ENCODE measurements at places on chromosomes 11 and 22.

DNA sequence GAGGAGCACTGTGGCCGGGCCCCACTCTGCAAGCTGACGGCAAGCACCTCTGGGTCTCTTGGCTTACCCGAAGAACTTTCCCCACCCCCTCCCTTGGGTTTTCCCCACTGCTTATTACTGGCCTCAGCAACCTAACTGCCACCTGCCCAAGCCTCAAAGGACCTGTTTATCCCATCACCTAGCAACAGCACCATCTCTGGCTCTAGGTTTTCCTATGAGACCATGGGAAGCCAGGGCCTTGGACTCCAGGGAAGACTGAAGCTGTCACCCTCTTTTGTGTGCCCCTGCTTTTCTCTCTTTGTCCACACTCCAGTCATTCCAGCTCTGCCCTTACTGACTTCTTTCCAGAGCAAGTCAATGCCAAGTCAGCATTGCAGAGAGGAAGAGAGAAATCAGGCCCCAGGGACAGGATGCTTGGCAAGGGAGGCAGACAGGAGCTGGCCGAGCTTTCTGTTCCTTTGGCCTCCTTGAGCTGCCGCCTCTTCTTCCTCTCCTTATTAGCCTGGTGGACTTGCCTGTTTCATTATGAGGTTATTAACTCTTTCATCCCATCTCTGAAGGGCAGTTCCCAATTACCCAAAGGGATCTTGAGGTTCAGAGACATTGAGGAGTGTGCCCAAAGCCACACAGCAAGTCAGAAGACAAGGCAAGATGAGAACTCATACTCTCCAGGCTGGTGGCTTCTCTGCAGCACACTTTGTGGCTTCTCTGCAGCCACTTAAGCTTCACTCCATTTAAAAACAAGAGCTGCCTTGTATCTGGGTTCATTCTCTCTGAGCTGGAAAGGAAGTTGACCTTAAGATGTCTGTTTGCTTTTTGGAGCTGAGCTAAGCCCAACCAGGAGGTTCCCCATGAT lies at the start of gene SMIM35:
SMIM35 (minus strand) TSS at position 51 of the 856 bp plus-strand sequence. CDS start 206 bp downstream, outside the sequence.
- no peak for DNase-seq

DNA sequence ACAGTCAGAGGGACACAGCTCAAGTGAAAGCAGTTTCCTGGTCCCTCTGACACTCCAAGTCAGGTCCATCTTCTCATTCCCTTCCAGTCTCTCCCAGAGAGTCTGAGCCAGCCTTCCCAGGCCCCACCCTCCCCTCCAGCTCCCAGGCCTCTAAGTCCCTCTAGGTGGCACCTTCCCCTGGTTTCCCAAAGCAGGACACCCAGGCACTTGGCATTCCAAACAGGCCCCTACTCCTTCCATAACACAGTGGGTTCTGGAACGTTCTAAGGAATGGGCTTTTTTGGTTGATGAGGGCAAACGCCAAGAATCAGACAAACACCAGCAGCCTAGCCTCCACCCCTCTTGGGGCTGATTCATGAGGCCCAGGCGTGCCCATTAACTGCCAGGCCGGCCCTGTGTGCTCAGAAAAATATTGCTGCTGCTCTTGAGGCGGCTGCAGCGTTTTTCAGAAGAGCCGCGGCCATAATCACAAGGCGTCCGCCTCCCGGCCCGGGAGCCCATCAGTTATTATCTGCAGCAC lies 418.7 kb downstream of the SOX6 start:
- no peak for DNase-seq

GRCh38 chr11:68206211-68206610 lies 6.9 kb downstream of the KMT5B start:
- no peak for DNase-seq

- DNase-seq: no peak
Measured at GRCh38 chr11:12386309-12386708, 8.9 kb downstream of the PARVA start.

- DNase-seq: no peak
Measured at GRCh38 chr22:48717076-48717810, 1110.4 kb downstream of the BRD1 start.

DNA sequence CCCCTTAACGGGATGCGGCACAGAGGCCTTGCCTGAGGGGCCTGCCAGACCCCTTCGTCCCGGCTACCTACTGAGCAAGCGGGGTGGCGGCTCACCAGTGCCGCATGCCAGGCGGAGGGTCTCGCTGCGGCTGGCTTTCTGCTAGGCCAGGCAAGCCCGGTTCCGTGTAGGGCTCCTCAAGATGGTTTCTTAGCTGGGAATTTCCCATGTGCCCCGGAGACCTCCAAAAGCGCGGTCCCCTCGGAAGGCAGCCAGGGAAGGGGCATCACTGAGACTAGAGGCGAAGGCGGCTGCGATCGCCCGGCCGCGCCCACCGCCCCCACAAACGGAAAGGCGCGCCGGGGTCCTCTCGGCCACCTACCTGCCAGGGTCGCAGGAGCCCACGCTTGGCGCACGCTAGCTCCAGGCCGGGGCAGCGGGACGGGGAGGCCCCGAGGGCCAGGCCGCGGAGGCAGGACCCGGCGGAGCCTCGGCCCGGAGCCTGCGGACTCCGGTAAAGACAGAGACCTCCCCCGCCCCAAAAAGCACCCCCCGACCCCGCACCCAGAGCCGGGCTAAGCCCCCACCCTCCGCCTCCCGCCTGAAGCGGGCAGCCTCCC lies 23.8 kb downstream of the MICAL3 start:
- DNase-seq: no peak

GRCh38 chr11:104451197-104451893 lies 287.4 kb upstream of the PDGFD start:
- no peak for DNase-seq

- no peak for DNase-seq
Measured at GRCh38 chr11:9601037-9601875, 27.8 kb downstream of the WEE1 start.

DNA sequence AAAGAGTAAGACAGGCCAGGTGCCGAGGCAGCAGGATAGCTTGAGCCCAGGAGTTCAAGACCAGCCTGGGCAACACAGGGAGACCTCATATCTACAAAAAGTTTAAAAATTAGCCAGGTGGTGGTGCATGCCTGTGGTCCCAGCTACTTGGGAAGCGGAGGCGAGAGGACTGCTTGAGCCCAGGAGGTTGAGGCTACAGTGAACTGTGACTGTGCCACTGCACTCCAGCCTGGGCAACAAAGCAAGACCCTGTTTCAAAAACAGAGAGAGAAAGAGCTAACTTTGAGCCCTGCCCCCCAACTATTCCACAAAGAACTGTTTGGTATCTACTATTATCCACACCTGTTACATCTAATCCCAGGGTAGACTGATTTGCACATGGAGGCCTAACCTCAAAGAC lies 49.2 kb upstream of the RAPSN start:
- no peak for DNase-seq

DNA sequence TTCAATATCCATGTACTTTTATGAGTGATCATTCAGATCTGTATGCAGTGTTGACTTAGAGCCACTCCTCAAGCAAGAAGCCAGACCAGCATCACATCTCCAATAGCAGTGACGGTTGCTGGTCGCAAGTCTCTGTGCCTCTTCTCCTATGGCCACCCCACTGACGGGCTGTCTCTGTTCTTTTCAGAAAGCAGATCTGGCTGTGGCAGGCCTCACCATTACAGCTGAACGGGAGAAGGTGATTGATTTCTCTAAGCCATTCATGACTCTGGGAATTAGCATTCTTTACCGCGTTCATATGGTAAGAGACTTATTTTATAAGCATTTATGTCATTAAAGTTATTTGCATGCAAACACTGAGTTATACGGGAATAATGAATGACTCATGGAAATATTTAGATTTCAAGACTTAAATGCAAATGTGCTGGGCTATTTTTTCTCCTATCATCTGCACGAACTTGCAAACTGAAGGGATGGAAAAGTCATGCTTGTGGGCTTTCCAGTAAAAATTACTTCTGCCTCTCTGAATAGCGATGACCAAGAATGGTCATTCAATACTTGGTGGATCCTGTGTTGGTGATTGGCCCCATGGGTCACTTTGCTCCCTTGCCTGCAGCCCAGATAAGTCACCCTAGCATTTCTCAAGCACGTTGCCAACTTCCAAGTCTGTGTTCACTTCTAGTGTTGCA lies 83.6 kb upstream of the TBCEL start:
- DNase-seq: no peak

GRCh38 chr11:21137803-21138202 lies 468.4 kb downstream of the NELL1 start:
- no peak for DNase-seq

- DNase-seq: no peak
Measured at GRCh38 chr11:75547617-75548058, 14.4 kb upstream of the SERPINH1 start.

GRCh38 chr22:47164514-47165337 lies 402.3 kb downstream of the TBC1D22A start:
- DNase-seq: no peak

GRCh38 chr11:117062498-117062897 lies 35.7 kb downstream of the SIK3 start:
- DNase-seq: no peak

GRCh38 chr11:83816572-83817187 lies 530.5 kb upstream of the CCDC90B start:
- no peak for DNase-seq

- no peak for DNase-seq
Measured at GRCh38 chr22:20052309-20053259, 27.5 kb upstream of the DGCR8 start.

DNA sequence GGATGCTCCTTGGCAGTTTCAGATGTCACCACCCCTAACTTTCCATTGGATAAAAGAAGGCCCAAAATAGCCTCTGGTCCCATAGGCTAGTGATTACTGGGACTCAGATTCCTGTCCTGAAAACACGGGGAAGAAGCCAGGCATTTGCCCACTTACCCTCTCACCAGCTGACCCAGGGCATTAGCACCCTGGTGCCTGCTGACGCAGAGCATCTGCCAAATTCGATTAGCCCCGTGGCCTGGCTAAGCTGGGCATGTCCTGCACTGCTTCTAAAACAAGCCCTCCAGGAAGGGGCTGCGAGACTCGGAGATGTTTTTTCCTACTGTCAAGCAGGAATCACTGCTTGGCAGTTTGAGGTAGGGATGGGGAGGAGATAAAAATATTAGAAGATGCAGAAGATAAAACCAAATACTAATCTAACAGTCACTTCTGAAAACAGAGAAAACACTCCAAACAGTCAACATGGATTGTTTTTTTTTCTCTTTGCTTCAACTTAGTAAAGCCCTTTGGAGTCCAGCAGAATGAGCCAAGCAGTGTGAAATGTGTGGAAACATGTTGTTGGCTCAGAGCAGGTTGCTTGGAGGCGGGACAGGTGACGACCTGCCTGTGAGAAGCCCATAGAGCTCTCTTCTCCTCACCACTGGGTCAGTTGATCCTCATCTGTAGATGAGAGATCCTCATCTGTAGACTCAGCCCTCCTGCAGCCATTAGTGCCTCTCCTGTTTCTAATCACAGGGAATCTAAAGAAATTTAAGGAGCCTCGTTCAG lies 54.0 kb downstream of the BDNF start:
- no peak for DNase-seq

DNA sequence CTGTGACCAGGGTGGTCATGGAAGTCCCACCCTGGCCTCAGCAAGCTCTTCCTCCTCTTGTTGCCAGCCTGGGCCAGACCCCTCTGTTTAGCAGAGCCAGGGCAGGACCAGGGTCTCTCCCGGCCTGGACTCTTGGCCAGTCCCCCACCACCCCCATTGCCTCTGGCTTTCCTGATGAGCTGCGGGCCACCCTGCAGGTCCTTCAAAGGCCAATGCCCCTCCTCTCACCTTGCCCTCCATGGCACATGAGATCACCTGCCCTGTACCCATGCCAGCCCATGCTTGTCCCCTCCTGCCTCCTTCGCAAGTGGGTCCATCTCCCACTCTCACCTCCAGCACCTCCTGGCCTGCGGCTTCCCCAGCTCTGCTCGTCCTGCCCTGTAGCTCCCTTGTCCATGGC lies 10.4 kb downstream of the FADS2 start:
- no peak for DNase-seq

- no peak for DNase-seq
Measured at GRCh38 chr11:72848846-72849466, 34.7 kb downstream of the ATG16L2 start.

GRCh38 chr22:31367426-31367825 lies 21.3 kb upstream of the PATZ1 start:
- DNase-seq: no peak

GRCh38 chr22:49404020-49404419 lies 423.7 kb downstream of the BRD1 start:
- no peak for DNase-seq

GRCh38 chr11:75536786-75537641 lies 11.3 kb upstream of the GDPD5 start:
- no peak for DNase-seq

DNA sequence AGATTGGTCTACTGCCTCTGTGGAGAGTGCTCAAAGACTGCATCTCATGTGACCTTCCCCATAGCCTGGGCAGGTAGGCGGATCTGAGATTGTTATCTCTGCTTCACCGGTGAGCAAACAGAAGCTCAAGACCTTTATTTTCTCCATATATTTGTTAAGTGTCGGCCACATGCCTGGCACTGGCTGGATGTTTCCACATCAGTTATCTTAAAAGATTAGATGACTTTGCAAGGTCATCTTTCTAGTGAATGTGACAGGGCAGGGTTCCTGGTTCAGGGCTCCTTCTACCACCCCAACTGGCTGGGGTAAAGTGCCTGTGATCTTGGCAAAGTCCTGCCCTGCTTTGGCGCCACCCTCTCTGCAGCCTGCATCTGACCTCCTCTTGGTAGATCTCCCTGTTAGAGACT lies 125.0 kb downstream of the CCDC81 start:
- DNase-seq: no peak

- DNase-seq: no peak
Measured at GRCh38 chr11:68142441-68143309, 21.5 kb upstream of the CHKA start.

GRCh38 chr11:2734181-2735052 lies 34.6 kb upstream of the KCNQ1OT1 start:
- no peak for DNase-seq

GRCh38 chr11:57180081-57180561 lies 1.6 kb upstream of the LRRC55 start:
- no peak for DNase-seq

DNA sequence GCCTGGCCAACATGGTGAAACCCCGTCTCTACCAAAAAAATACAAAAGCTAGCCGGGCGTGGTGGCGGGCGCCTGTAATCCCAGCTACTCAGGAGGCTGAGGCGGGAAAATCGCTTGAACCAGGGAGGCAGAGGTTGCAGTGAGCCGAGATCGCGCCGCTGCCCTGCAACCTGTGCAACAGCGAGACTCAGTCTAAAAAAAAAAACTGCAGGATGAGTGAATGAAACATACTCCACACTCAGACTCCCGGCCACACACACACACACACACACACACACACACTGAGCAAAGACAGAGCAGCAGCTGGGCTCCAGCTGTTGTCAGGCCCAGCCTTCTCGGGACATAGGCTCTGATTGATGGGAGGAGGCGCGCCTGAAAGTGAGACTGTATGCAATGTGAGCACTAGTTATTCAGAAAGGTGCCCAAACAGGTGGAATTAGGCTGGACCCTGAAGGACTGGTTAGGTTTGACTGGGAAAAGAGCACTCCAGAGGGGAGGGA lies 1.5 kb upstream of the PLEKHA7 start:
- DNase-seq: no peak

GRCh38 chr11:42812361-42812760 lies 499.4 kb upstream of the API5 start:
- no peak for DNase-seq

DNA sequence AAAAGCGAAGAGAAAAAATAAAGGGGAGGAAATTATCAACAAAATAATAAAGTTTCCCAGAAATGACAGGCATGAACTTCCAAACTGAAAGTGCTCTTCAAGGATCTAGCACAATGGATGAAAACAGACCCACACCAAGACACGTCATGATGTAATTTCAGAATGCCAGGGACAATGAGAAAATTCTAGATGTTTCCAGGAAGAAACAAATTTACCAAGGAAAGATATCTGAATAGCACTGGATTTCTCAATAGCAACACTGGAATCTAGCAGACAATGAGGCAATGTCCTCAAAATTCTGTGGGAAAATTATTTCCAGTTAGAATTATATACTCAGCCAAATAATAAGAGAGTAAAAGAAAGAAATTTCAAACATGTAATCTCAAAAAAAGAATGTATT lies 46.0 kb downstream of the DENND5A start:
- no peak for DNase-seq

Data from thoracic aorta (tissue), 2 donors.